ENCODE measurements at places on chromosomes 3 and 15.

- peak; percentile 87 for DNase-seq
These were observed 426 bp downstream of the KAT2B start for GRCh38 chr3:20040548-20041196.

DNA sequence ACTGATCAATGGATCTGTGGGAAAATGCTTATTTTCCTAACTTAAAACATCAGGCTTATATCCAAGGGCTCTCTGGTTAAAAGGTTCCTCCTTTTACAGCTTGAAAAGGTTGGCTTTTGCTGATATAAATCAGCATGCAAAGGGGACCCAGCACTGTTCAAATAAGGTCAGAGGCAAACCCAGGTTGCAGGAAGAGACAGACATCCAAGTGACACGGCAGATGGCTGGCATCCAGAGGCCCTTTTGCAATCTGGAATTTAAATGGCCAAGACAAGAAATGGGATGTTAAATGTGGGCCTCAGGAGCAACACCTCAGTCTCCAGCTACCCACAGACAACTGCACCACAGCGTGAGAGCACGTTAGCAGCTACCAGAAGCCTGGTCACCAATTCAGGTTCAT lies 6.3 kb downstream of the SH3BP5 start:
- DNase-seq = no peak

DNA sequence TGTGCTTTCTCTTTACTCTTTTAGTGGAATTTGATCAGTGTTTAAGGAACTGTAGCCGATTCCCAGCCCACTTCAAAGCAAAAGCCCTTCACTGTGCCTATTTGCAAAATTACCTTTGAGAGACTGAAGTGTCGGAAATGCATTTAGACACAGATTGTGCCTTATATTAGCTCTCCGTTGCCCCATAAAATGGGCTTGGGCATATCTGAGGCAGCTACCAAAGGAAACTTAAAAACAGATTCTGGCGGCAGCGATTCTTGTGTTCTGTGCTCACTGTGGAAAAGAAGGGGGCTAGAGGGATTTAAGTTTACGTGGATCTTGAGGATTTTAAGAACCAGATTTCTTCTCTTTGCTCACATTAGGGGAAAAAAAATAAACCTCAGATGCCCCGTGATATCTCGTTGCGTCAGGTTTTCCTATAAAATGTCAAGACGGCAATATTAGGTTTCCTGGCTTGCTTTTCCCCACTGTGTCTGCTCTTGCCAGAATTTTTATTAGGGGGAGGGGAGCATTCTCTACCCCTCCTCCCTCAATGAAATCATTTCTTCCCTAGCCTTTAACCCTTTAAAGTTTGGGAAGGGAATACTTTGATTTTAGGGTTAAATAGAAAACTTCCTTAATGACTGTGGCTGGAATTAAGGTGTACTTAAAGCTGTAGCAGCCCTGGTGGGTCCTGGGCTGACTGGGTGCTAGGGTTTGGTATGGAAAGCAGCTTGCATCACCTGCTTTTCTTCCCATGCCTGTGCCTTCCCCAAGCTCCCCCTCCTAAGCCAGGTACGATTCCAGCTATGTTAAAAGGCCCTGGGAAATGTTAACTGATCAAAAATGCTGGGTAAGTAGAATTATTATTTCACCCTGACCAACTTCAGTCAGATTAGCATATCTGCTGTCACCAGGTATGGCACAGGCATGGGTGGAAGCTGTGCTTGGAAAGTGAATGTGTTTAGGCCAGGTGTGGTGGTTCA lies 73.8 kb downstream of the SMAD3 start:
- no peak for DNase-seq

- no peak for DNase-seq
These were observed 22.1 kb downstream of the ST8SIA2 start for GRCh38 chr15:92415639-92416297.

DNA sequence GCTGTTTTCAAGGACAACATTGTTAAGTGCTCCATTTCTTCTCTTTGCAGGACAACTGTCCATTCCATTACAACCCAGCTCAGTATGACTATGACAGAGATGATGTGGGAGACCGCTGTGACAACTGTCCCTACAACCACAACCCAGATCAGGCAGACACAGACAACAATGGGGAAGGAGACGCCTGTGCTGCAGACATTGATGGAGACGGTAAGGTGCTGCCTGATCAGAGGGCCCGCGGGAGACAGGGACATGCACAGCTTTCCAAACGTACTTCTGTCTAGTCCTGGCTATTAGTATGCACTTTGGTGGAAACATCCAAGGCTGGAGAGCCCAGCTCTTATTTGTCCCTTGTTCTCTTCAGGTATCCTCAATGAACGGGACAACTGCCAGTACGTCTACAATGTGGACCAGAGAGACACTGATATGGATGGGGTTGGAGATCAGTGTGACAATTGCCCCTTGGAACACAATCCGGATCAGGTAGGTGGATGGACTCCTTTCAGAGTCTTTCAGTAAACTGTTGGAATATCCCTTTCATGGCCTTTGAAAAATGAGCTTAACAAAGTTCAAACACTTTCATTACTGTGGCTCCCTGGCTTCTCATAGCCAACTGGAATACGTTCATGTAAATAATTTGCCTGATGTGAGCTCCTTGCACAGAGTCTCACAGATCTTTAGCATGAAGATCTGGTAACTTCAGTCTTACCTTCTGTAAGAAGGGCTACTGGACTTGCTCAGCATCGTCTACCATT lies 10.4 kb downstream of the THBS1 start:
- DNase-seq = no peak

DNA sequence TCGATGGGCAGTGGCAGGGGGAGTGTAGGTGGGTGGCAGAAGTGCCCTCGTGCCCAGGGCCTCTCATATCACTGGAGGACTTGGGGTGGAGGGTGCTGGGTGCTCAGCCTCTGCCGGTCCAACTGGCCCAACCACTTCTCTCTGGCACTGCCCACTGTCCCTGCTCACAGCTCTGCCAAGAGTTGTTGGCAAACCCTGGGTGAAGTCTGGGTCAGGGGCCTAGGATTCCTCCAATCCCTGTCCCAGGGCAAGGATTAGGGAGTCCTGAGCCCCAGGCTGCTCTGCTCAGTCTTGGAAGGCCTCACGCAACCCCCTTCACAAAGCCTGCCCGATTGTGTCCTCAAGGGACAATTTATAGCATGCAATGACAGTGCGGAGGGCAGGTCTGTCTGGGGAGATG lies 5.2 kb upstream of the PRKCD start:
- DNase-seq = peak; percentile 92

Measured in prostate gland (tissue), 2 donors.